ENCODE measurements at places on chromosomes 1 and 21. TPM values are rescaled to one million over a fixed set of nuclear protein-coding genes. Genes with fewer than 3 reads are reported as not detected.

The RGSL1 gene
- not detected for polyA plus RNA-seq

The RGS18 gene
- polyA plus RNA-seq = 1.8 TPM

GRCh38 chr1:241081473-241081872 lies 275.5 kb downstream of the RGS7 start:
- no peak for DNase-seq

DNA sequence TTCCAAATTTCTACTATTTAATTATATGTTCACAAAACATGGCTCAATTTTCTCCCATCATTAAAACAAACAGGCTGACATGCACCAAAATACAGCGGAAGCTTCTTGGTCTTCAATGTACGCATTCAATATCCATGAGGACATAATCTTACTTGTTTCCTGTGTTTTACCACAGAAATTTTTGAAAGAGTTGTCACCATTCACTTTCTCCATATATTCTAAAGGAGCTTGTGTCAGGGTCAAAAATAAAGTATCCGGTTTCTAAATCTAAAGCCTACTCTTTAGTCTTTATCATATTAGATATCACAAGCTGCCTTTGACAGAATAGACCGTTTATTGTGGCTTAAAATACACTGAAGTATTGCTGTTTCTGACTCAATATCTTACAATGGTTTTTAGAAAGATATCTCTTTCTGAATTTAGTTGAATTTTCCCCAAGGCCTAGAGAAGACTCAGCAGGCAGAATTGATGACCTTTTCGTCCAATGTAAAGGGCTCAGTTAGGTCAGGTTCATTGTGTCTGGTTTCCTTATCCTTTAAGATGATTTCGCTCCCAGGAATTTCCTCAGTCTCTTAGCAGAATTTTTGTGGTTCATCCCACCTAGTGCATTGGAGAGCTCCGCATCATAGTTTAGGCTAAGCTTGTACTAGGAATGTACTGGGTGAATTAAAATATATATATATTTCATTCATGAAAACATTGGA lies 717.2 kb downstream of the NCAM2 start:
- no peak for DNase-seq

DNA sequence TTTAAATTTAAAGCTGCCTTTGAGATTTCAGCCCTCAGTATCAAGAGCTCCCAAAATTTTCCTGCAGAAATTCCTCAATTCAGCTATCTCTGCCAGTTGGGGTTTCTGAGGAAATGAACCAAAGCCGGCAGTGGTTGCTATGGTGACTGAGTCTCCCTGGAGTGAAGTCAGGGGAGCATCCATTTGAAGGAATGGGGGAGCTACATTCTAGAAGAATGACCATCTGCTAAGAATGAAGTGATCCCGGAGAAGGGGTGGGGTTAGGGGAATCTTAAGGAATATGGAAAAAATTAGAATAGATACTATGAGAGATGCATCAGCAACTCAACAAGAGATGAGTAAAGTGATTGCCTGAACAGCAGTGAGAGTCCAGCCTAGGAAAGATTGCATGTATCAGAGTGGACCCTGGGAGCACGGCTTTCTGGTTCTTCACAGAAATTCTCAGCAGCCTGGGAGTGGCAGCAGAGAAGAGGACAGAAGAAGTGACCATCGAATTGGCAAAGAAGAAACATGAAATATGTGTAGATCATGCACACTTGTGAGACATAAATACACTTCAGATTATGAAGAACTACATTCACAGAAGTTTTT lies 94.7 kb downstream of the CHD1L start:
- DNase-seq = peak; percentile 36

DNA sequence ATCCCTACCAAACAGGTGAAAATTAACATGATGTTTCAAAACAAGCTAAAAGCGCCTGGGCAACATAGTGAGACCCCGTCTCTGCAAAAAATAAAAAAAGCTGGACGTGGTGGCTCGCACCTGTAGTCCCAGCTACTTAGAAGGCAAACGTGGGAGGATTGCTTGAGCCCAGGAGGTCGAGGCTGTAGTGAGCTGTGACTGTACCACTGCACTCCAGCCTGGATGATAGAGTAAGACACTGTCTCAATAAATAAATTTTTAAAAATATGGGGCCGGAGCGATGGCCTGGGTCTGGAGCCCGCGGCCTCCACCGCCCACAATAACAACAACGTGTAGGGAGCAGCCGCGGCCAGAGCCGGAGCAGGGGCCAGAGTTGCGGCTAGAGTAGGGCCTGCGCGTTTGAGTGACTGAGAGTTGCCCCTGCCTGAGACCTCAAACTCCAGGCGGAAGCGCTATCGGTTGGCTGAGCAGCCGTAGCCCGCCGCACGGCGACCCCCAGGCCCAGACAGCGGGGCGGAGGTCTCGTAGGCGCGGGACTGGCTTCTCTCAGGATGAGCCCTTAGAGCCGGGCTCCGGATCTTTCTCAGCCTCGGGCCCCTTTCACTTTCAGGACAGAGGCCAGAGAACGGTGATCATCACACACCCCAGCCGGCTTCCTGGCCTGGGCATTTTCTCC lies 41.4 kb downstream of the ZMYM1 start:
- no peak for DNase-seq

GRCh38 chr1:240652961-240653409 lies 41.0 kb upstream of the GREM2 start:
- peak; percentile 29 for DNase-seq

- peak; percentile 37 for DNase-seq
Measured at GRCh38 chr1:178774263-178774662, 49.2 kb downstream of the RALGPS2 start.
